ENCODE measurements at places on chromosomes 4 and X.

- DNase-seq, result no peak
These were observed 265.4 kb upstream of the ADGRL3 start for GRCh38 chr4:60934566-60935295.

- no peak for DNase-seq
These were observed 15.4 kb downstream of the TMPRSS11E start for GRCh38 chr4:68462691-68463090.

DNA sequence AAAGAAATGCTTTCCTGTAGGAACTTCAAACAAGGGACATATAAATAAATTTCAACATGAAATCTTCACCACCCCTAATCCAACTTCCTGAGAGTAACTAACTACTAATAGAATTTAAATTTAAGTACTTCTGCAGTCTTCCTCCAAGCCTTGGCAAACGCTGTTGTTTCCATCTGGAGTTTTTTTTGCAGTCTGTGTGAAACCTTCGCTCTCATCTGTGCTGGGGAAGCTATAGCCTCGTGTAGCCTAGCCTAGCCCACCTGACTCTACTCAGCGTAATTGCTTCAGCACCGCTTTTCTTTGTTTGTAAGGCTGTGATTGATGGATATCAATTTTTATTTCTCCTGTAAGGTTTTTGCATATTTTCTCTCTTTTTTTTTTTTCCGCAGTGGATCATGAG, 30.9 kb downstream of the STOX2 start:
- DNase-seq, result no peak

DNA sequence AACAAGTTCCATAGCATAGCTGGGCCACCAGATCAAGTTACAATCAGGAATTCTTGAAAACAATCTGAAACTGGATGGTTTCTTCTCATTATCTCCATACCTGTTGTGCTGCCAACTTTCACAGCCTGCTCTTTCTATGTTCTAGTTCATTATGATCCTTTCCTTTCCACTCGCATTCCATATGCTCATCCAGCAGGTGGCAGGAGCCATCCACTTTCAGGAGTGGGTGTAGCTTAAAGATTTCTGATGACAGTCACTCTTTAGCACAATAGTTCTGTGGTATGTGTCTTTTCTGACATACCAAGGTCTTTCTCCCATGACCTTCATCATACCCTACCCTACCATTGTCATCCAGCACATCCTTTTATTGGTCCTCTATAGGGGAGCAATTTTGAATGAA, 46.4 kb downstream of the PAGE2 start:
- no peak for DNase-seq
